Activated CD8-positive, alpha-beta memory T cell treated with anti-CD3 and anti-CD28 coated beads, Interleukin-2, amount 10 ng/mL, durations not matched to agents 7 days and 5 days (primary cell): ENCODE measurements at places on chromosomes 7 and 10.

GRCh38 chr7:53697913-53698312 is 662.5 kb downstream of the POM121L12 start:
- DNase-seq, result no peak

DNA sequence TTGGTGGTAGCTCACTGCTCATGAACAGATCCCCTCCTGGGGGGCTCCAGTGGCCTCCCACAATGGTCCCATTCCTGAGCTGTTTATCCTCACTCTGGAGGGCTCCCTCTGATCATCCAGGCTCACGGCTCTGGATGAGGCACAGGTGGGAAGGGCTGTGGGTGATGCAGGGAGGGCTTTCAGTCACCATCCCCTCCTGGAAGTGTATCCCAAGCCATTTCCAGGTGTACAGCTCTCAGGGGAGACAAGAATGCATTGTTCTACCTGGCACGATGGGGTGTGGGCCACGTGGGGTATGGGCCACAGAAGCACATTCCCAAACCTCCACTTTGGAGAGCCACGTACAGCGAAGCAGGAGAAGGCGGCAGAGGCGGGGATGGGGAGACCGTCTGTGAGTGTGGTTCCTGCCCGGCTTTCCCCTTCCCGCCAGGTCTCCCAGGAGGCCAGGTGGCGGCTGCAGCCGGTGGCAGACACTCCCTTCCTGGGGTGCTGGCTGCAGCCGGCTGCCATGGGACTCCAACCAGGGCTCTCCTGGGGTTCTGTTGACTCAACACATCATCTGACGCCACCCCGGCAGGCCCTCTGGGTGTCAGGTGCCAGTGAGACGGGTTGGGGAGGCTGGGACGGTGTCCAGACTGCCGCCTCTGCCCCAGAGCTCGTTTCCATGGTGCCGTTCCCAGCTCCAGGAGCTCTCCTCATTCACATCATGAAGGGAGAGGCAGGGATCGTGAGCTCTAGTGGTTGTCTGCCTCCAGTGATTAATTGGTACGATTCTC is 169.7 kb upstream of the RHEB start:
- DNase-seq, result no peak

DNA sequence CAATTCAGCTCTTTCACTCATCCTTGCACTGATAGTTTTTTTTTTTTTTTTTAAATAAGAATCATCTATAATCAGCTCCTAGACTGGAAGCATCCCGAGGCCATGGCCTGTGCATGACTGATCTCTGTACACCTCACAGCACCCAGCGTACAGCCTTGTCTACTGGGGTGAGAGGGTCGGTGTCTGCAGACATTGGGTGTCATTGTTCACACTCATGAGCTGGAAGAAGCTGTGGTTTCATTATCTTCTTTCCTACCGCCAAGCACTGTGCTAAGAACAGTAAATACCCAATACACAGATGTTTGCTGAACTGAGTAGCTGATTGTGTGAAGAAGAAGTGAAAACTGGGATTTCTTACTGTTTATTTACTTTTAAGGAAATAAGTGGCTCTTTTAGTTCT is 123.6 kb downstream of the CLEC2L start:
- no peak for DNase-seq

DNA sequence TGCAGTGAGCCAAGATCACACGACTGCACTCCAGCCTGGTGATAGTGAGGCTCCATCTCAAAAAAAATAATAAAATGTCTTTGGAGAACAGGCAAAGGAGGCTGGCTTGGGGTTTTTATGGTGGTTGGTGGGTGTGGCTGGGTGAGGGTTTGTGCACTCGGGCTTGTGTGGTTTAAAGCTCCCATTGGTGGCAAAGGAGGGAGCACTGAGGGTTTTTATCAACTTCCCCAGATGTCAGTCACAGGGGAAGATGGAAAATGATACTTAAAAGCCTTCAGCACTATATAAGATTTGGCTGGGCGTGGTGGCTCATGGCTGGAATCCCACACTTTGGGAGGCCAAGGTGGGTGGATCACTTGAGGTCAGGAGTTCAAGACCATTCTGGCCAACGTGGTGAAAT is 16.3 kb upstream of the RNF216 start:
- DNase-seq, result peak; percentile 58

GRCh38 chr10:78411716-78412115 is 378.1 kb downstream of the RPS24 start:
- no peak for DNase-seq

DNA sequence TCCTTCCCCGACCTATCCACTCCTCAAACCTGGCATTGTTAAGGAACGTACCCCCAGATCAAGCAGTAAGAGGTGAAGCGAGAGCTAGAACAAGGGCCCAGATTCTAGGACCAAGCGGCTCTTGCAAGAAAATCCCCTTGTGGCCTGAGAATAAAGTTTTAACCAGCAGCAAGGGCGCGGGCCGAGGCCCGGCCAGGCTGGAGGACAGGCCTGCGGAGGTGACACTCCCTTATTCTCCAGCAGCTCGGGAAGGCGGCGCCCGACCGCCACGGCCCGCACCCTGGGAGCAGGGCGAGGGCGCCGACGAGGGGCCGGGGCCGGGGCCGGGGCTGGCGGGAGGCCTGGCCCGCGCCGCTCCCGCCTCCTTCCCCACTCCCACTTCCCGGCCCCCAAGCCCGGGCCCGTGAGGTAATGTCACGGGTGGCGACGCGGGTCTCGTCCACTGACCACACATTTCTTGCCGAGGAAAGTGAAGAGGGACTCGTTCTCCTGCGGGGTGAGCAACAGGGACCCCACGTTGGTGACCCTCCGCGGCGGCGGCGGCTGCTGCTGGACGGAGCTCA is 551 bp downstream of the WASL start:
- no peak for DNase-seq

DNA sequence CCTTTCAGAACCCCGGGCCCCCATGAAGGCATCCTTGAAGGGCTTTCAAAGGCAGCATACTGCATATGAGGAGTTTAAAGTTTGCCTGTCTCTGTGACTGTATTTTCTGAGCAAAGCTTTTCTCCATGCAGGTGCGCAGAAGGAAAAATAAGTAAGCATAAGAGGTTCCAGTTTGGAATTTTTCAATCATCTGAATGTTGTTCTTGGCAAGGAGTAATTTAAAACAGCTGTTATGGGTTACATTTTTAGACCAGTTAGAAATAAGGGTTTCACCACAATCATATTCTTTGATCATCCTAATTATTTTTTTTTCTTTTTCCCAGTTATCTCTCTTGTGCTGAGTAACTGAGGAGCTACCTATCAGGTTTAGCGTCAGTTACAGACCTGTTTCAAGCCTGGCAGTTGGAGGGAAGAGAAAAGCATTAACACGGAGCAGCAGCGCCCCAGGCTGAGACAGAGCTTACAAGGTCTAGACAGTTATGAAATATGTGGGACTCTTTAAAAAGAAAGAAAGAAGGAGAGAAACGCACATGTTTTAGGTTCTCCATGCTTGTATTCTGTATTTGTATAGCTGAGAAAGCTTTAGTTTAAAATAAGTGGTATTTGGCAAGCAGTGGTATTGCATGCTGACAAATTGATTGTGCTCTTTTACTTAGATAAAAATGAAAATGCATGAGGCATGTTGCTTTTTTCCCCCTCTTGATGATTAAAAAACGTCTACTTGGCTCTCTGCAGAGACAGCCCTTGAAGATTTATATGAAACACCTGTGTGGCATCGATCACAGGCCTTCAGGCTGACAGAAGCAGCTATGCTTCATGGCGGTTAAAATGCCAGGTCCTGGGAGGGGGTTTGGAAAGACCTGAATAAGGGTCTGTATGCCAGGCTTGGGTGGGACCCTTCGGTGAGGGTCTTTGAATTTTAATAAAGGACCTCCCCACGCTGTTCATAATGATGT is 157.6 kb downstream of the GRK5 start:
- no peak for DNase-seq

GRCh38 chr7:129734400-129734799 is 122.9 kb downstream of the NRF1 start:
- DNase-seq, result no peak

GRCh38 chr10:25725917-25726716 is 207.9 kb upstream of the MYO3A start:
- DNase-seq, result no peak

GRCh38 chr10:9294865-9295264 is 1240.4 kb downstream of the GATA3 start:
- DNase-seq, result peak; percentile 45

- DNase-seq, result no peak
These were observed 185.2 kb downstream of the DYNC1I1 start for GRCh38 chr7:95957510-95957909.

DNA sequence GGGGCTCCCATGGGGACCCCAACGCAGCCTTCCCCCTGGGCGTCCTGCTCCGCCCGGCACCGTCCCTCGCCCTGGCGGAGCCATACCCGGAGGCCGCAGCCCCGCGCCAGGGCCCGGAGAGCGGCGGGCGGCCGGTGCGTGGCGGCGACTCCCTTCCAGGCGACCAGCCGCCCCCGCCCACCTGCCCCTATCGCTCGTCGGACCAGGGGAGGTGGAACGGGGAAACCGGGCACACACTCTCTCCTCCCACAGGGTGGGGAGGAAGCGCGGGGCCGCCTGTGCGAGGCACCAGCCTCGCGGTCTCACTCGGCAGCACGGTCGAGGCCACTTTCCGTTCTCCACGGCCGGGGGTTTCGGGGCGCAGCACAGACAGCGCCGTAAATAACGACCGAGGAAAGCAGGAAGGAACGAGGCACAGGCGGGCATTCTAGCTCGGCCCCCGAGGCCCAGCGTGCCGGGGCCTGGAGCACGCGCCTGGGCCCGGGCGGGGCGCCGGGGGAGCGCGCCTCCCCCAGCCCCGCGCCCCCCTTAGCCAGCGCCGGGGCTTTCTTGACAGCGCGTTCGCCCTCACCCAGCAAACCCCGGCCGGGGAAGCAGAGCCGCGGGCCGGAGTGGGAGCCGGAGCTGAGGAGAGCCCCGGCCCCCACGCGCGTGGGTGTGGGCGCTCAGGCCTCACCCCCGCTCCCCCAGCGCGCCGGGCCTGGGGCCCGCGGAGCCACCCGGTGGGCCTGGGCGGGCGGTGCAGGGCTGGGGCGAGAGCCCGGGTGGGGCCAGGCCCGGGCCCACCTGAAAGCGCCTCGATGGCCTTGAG is 936 bp downstream of the IGF2BP3 start:
- no peak for DNase-seq

GRCh38 chr7:16646472-16647072 is 591 bp downstream of the BZW2 start:
- no peak for DNase-seq

GRCh38 chr7:133511708-133512107 is 258.8 kb downstream of the EXOC4 start:
- DNase-seq, result no peak

GRCh38 chr7:2980401-2981102 is 63.1 kb downstream of the CARD11 start:
- no peak for DNase-seq
